Choroid plexus epithelial cell (primary cell): ENCODE measurements at places on chromosomes 13 and 19.
A peak's percentile ranks its signal among the peaks of the same experiment; 100 is the strongest.

- DNase-seq, result no peak
Observed at GRCh38 chr19:43380008-43380407, 26.5 kb downstream of the CD177 start.

- peak; percentile 96 for DNase-seq
Observed at GRCh38 chr19:11814029-11814699, at the start of gene ZNF440. Gene ZNF440 (plus strand): TSS chr19:11814273. CDS start chr19:11814448, 175 bp downstream.

- DNase-seq, result no peak
Observed at GRCh38 chr19:10339380-10339960, at the start of gene ICAM3. Gene ICAM3 (minus strand): TSS chr19:10339624. CDS start chr19:10339614, 10 bp downstream.

- DNase-seq, result no peak
Observed at GRCh38 chr19:11401808-11402543, 17.1 kb downstream of the RGL3 start.

GRCh38 chr19:4653793-4654436, 14.6 kb downstream of the TNFAIP8L1 start:
- no peak for DNase-seq

- DNase-seq, result peak; percentile 26
Observed at GRCh38 chr13:72221276-72221962, 354.4 kb upstream of the DACH1 start.

- peak; percentile 87 for DNase-seq
Observed at GRCh38 chr13:40503966-40504591, 162.4 kb downstream of the FOXO1 start.

DNA sequence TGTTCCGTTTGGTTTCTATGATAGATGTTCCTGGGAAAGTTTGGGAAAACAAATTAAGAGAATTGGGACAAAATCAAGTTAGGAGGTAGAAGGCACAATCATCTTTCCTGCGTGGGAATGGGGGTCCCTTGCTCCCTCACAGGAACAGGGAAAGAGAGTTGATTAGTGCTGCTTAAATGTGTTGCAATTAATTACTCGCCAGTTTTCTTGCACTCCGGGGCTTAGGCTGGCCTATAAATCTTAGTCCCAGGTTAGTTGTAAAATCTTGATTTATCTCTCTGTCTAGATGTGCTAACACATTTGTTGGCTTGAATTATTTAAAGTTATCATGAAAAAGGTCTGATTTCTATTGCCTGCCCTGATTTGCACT, 10.1 kb downstream of the B3GLCT start:
- DNase-seq, result no peak

DNA sequence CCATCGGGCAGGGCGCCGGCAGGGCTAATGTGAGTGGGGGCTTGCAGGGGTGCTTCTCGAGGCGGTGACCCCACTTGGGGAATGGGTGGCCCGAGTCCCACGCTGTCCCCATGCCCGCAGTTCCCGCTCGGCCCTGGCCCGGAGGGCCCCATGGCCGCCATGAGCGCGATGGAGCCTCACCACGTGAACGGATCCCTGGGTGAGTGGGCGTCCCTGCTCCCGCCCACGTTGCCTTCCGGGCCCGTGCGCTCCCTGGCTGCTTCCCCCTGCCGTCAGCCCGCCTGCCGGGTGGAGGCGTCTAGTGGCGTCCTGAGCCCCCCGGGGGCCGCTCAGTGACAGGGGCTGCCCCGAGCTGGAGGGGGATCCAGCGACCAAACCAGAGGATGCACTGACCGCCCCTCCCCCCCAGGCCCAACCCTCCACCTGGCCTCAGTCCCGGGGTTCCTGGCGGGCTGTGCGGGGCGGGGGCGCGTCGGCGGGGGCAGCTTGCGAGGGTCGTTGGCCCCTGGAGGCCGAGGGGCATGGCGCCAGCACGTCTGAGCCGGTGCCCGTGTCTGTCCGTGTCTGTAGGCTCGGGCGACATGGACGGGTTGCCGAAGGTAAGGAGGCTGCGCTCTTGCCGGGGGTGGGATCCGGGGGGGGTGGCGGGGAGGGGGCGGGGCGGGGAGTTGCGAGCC, 4.8 kb downstream of the ISYNA1 start:
- DNase-seq, result no peak

DNA sequence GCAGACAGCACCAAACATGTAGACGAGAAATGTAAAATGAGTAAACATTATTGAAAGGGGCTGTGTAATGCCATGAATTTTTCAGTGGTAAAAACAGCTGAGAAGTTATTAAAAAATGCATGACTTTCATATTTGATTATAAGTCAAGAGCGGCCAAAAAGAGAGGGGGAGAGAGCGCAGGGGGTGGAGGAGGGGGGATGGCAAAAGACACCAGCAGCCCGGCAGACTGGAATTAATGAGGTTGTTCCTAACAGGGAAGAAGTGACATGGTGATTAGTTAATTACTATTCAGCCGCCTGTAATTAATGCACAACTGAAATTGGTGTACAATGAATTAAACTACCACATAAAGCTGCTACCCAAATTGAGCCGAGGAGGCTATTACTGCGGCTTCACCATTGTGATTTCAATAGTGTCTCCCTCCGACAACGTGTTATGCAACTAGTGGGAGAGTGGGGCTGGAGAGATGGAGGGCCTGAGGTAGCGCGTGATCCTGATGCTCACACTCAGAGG, 89.1 kb upstream of the VSTM2B start:
- DNase-seq, result no peak

DNA sequence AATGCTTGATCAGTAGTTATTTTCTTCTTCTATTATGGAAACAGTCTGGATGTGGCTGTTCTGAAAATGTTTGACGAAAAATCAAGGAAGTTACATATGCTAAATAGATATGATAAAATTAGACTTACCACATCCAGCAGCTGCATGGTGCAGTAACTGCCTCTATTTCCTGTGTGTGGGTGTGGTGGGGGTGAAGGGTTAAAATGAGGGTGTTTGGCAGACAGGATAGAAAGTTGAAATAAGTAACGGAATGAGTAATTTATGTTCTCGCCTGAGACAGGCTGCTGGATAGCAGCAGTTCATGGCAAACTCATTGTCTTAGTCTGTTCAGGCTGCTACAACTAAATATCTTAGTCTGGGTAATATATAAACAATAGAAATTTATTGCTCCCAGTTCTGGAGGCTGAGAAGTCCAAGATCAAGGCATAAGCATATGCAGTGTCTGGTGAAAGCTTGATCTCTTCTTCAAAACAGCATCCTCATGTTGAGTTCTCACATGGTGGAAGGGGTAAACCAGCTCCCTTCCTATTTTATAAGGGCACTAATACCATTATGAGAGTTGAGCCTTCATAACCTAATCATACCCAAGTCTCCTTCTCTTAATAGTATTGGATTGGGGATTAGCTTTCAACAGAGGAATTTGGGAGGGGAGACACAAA, 1248.9 kb downstream of the SLITRK5 start:
- no peak for DNase-seq

DNA sequence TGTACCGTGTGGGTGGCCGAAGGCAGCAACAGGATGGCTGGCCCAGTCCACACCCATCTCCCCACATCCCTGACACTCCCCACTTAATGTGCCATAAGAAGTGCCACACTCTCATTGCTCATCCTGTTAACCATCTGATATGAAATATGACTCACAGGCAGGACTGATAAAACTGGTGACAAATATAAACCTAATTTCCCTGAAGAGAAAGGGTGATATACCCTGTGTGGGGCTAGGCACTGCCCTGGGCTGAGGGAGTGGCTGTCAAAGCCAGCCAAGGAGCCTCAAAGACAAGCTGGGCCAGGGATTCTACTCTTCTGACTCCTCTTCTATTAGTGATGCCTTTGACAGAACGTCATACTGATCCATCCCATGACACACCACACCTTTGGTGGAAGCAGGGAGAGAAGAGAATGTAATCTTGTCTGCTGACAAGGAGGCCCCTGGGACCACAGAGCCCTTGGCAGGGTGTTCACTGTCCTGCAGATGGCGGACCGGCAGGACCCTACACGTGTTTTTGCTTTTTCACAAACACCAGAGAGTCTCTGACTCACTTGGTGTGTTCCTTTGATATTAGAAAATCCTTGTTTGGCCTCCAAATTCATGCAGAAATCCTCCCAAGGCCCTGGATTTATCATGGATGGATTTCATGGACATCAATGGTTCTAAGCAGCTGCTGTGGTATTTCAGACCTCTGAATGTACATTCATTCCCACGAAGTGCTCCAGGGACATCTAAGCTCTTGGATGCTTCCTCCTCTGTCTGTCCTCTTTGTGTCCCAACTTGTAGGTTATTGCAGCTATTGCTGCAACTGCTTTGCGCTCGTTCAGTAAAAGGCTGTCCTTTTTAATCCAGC, 98.0 kb upstream of the WASF3 start:
- no peak for DNase-seq

- no peak for DNase-seq
Observed at GRCh38 chr19:48258350-48258749, 2.6 kb upstream of the CARD8 start.
